ENCODE measurements at places on chromosomes 3 and 15.

DNA sequence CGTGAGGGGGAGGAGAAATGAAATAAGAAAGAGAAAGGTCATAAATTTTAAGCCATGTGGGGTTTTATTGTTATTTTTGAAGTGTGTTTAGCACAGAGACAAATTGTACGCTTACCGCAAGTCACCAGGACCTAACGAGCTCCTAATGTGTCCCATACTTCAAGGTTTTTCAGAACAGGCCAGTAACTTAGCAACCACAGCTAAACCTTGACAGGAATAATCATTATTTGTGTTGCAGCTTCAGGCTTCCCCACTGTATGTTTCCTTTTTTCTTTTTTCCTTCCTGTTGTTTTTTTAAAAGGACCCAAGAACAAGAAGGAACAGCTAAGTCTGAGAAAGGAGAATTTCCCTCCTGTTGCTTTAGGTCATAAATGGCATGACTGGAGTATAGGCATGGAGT lies 160.8 kb downstream of the TUSC7 start:
- no peak for DNase-seq

DNA sequence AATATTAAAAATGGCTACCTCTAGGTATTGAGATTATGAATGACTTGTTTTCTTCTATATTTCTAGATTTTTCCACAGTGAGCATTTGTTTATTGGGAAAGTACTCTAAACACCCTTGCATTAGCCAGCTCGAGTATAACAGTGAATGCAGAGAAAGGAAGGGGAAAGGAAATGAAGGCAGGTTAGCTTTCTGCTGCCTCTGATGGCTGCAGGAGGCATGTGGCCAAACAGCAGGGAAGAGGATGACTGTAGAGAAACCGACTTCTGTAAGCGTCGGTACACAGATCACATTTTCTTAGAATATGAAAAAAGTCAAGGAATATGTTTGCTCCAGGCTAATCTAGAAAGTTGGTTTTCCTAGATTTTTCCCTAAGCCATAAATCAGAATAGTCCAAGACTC lies 19.8 kb downstream of the GNB5 start:
- DNase-seq = no peak

DNA sequence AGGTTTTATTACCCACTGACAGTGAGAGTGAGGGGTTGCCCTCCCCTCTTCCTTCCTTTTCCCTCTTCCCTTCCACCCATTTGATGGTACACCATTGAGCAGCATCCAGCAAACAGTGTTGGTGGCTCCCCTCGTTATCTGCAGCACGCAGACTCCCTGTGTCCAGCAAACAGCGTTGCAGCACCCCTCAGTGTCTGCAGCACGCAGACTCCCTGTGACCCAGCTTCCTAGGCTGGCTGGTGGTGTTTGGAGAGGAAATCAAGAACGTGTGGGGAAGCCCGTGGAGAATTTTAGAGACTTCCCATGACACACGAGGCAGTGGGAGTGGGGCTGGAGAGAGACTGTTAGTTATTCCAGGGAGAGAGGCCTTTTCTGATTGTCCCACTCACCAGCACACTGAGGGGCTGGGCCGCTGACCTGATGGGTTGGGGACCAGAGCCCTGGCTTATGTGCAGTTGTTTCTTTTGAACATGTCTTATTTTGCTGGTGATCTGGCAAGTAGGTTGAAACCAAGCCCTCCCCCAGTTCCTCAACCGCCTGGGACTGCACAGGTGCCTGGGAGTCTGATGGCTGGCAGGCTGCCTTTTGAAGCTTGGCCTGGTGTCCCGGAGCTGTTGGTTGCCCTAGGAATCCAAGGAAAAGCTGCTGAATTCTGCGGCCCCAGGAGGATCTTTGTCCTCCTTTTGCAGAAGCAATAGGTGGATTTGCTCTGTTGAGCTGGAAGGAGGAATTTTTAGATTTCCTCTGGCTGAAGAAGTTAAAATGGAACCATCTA lies 19.0 kb downstream of the APBA2 start:
- DNase-seq = no peak

GRCh38 chr15:78211189-78211921 lies 23.0 kb downstream of the ACSBG1 start:
- no peak for DNase-seq

GRCh38 chr15:47516972-47517371 lies 200.3 kb upstream of the SEMA6D start:
- DNase-seq = no peak

DNA sequence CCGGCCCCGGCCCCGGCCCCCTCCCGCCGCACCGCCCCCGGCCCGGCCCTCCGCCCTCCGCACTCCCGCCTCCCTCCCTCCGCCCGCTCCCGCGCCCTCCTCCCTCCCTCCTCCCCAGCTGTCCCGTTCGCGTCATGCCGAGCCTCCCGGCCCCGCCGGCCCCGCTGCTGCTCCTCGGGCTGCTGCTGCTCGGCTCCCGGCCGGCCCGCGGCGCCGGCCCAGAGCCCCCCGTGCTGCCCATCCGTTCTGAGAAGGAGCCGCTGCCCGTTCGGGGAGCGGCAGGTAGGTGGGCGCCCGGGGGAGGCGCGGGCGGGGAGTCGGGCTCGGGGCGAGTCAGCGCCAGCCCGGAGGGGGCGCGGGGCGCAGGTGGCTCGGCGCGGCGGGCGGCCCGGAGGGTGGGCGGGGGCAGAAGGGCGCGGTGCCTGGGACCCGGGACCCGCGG lies 352 bp downstream of the CHRD start:
- DNase-seq = no peak

DNA sequence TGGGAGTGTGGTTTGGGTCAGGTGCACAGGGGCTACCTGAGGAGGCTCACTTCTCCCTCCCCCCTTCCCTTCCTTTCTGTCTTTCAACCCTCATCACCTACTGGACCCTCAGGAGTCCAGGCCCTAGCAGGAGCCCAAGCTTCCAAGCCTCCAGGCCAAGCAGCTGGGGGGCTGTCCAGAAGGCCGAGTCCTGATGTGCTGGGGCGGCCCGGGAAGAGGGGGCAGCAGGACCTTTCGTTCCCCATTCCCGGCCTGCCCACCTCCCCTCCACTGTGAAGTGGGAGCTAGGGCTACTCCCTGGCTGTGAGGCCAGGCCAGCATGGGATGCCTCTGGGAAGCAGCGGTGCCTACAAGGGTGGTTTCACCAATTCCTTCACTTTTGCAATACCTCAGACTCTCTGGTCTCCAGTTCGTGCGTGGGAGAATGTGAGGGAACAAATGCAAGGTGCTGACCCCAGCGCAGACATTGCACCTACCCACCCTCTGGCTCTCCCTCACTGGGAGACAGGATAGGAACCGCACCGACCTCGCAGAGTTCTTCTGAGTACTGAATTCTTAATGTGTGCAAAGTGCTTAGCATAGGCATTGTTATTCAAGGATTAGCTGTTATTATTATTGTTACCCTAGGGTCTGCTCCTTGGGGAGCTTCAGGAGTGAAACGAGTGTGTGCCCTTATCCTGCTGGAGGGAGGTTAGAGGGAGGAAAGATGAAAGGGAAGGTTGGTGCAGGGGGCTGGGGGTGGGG lies 2.5 kb downstream of the EPHB3 start:
- no peak for DNase-seq

Measured in stromal cell of bone marrow (primary cell).